NCI-H187 treated with DMSO at 0.1 percent for 48 hours (cell line): ENCODE measurements at places on chromosomes 3 and 15.

- DNase-seq: no peak
These were observed 3.5 kb downstream of the SMAD6 start for GRCh38 chr15:66705277-66706146.

DNA sequence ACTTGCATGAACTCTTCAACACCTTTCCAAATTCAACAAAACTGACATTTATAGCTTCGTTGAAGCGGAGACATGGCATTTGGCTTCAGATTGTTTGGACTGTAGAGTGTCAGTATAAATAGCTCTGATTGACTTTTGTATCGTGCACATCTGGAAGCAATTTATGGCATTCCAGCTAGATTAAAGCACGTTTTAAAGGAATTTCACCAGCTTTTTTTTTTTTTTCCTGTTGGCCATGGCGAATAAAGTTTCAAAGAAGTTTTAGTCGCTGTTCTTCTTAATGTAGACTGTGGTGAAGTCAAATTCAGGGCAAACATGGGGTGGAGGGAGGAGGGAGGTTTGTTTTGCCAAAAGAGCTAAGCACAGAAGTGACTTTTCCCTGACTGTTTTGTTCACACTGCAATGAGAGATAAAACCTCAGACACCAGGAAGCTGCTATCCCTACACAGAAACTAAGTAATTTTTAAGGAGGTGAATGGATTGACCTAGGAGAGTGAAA lies 391.0 kb upstream of the RARB start:
- DNase-seq: no peak

DNA sequence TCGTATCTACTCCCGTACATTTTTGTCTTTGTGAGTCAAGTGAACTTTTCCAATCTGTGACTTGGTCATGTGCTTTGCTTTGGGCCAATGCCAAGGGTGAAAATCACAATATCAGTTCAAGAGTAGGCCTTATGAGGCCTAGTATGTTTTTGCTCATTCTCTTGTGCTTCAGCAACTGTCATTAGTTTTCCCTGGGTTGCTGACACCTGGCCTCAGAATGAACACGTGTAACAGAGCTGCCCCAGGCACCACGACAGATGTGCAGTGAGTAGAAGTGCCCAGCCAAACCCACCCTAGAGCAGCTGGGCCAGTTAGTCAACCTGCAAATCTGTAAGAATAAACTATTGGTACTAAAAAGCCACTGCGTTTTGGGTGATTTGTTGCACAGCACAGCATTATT lies 460.3 kb upstream of the WNT5A start:
- DNase-seq: no peak

- no peak for DNase-seq
These were observed 615.5 kb downstream of the ROBO2 start for GRCh38 chr3:77655396-77655795.

GRCh38 chr3:196942915-196943277 lies 568 bp upstream of the NCBP2 start:
- no peak for DNase-seq
